ENCODE measurements at places on chromosomes 11 and 22. TPM values are rescaled to one million over a fixed set of nuclear protein-coding genes. Genes with fewer than 3 reads are reported as not detected.

DERL3 gene
- 3.8 TPM for total RNA-seq

THY1 gene
- total RNA-seq, result 7.8 TPM

LAYN gene
- 17.5 TPM for total RNA-seq

IFITM10 gene
- 7.9 TPM for total RNA-seq

TRABD gene
- 36.5 TPM for total RNA-seq

GRCh38 chr22:45321827-45322226, 12.1 kb downstream of the FAM118A start:
- DNase-seq, result no peak

DNA sequence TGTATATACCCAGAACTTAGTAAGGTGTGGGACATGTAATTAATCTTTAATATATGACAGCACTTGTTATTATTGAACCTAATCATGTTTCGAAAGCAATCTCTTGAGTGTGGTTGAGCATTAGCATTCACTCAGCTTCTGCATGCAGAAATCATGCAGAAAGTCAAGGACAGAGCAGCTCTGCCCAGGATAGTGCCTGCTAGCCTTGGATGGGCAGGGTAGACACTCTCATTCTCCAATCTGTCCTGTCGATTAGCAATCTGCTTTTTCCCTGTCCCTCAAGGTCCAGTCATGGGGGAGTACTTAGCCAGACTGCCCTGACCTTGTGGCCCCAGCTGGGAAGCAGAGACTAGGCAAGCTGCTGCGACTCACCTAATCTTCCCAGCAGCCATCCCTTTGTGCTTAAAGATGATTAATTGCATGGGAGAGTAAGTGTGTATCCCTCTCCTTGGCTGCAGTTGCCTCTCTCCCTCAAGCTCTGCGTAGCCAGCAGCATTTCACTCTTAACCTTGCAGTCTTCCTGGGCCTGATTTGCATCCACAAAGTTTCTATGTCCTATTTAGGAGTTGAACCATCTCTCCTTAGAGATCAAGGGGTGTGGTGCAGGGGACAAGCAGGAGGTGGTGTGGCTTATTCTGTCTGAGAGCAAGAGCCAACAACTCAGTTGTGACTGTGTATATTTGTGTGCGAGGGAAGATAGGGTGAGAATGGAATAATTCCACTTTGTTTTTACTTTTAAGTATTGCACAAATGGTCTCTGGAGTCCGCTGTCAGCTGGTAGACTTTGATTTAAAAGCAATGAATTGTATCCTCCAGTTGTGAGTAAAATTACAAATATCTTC, 101.4 kb downstream of the FDX1 start:
- no peak for DNase-seq

DNA sequence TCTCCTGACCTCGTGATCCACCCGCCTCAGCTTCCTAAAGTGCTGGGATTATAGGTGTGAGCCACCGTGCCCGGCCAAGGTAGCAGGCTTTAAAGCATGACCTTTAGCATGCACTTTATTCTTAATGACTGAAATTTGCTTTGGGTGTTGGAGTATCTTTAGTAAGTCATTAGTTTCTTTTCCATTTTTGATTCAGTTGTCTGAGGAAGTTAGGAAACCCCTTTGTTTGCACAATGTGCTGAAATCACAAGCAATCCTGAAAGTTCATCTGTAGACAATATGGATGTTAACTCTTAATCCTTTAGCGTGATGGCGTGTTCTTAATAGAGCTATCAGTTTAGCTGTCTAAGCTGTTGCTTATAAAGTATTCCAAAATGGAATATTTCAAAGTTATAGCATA, 16.8 kb downstream of the SDHD start:
- no peak for DNase-seq

- DNase-seq, result peak; percentile 91
Observed at GRCh38 chr11:66694732-66695207, 17.1 kb upstream of the RBM4B start.

DNA sequence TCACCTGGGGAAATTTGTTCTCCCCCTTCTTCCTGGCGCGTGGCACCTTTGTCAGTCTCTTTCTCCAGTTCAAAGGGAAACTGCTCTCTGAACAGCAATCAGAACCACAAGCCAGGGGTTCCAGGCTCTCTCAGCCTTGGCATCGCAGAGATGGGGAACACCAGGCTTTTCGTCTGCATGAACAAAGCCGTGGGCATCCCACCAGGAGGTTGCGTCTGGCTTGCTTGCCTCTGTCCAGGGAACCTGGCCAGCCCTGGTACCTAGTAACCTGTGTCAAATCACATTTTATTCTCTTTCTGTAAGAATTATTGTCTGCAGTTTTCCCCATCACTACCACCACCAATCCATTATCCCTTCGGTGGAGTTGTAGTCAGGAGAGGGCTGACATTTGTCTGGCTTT, 107.0 kb downstream of the WNT7B start:
- no peak for DNase-seq

DNA sequence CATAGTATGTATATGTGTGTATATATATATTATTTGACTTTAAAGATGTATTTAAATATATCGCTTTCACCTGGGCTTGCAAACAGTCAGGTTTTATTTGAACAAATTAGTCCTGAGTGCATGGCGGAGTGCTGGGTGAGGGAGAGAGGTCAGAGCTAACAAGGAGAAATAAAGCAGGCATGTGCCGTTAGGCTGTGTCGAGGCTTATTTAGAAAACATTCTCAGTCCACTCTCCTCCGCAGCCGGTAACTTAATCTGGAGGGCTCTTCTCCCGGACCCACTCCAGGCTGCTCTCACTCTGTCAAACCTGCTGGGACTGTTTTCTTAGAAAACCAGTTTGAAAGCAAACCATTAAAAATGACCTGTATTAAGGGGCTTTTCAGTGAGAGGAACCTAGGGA, 455.9 kb downstream of the MN1 start:
- no peak for DNase-seq

- DNase-seq, result peak; percentile 56
Observed at GRCh38 chr11:7252683-7253213, 1.0 kb downstream of the SYT9 start.
